Activated B cell treated with CpG ODN at 0.5 μM for 24 hours (primary cell): ENCODE measurements at places on chromosomes 3 and 15.

GRCh38 chr3:40042752-40043443 lies 233.5 kb downstream of the MYRIP start:
- H3K27ac ChIP-seq = no peak overlapping the region
- no peak for DNase-seq
- no peaks in the 10 kb centered on the region for H3K4me1 ChIP-seq

DNA sequence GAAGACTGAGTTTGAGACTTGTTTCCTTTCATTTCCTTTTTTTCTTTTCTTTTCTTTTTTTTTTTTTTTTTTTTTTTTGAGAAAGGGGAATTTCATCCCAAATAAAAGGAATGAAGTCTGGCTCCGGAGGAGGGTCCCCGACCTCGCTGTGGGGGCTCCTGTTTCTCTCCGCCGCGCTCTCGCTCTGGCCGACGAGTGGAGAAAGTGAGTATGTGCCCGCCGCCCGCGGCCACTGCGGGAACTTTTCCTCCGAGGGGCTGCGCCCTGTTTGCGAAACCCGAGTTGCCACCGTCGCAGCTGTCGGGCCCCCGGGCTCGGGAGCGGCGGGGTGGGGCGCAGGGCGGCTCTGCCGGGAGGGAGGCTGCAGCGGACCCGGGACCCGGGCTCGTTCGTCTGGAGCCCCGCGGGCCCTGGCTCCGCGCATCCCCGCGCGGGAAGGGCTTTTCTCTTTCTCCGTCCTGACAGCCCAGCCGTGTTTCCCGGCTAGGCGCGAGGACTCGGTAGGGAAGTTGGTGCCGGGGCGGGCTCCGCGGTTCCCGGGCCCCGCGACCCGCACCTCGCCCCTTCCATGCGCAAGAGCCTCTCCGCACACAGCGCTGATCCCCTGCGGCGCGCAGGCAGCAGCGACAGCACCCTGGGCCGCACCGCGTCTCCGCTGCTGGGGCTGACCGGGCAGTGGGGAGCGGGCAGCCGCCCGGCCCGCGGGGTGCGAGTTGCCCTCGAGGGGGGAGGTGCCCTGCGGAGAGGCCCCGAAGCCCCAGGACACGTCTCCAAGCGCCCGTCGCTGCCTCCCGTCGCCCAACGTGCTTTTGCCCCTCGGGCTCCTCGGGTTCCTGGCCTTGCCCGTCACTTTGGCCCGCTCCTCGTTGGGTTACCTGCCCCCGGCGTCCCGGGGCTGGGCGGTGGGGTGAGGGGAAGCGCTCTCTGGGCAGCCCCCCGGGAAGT lies 1.4 kb downstream of the IGF1R start:
- H3K4me1 ChIP-seq = peaks cover 25% of the 10 kb centered on the region
- no peak overlapping the region for H3K27ac ChIP-seq
- H3K36me3 ChIP-seq = peaks cover 3% of the 10 kb centered on the region
- H3K4me3 ChIP-seq = peak overlapping the region; percentile 85
- DNase-seq = peak; percentile 42
- H3K27me3 ChIP-seq = peaks cover 29% of the 10 kb centered on the region

DNA sequence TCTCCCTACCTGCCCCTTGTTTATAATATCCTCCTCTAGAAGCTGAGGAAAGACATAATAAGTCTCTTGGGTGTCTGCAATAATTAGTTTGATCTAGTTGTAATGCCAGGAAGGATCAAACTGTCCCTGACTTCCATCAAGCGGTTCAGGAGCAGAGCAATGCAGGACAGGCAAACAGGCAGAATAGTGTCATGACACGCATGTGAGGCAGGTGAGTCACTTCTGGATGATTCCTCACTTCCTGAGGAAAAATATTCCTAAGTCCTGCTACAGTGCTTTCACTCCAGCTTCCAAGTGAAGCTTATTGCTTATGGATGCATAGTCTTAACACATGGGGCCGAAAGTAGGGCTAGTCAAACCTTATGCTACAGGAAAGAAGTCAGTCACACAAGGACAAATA lies 85.8 kb downstream of the GREM1 start:
- DNase-seq = no peak
- H3K27me3 ChIP-seq = peaks cover 18% of the 10 kb centered on the region
- H3K4me3 ChIP-seq = no peak overlapping the region
- no peaks in the 10 kb centered on the region for H3K4me1 ChIP-seq
- no peaks in the 10 kb centered on the region for H3K36me3 ChIP-seq
- no peak overlapping the region for H3K27ac ChIP-seq

GRCh38 chr15:82047453-82048400 lies 1.9 kb upstream of the MEX3B start:
- H3K4me1 ChIP-seq = peaks cover 16% of the 10 kb centered on the region
- peaks cover 29% of the 10 kb centered on the region for H3K27me3 ChIP-seq
- DNase-seq = no peak
- peak overlapping the region; percentile 76 for H3K4me3 ChIP-seq

- no peak for DNase-seq
- H3K27ac ChIP-seq = no peak overlapping the region
- no peaks in the 10 kb centered on the region for H3K36me3 ChIP-seq
- H3K4me1 ChIP-seq = no peaks in the 10 kb centered on the region
Measured at GRCh38 chr3:72565593-72565992, 282.7 kb downstream of the SHQ1 start.

- DNase-seq = no peak
- H3K4me1 ChIP-seq = no peaks in the 10 kb centered on the region
- H3K4me3 ChIP-seq = no peak overlapping the region
- no peak overlapping the region for H3K27ac ChIP-seq
- no peaks in the 10 kb centered on the region for H3K27me3 ChIP-seq
Measured at GRCh38 chr3:129474984-129475804, 35.2 kb downstream of the IFT122 start.

GRCh38 chr3:9180764-9181117 lies 68.7 kb downstream of the SRGAP3 start:
- peaks cover 22% of the 10 kb centered on the region for H3K4me1 ChIP-seq
- no peak for DNase-seq
- H3K36me3 ChIP-seq = no peaks in the 10 kb centered on the region
- no peaks in the 10 kb centered on the region for H3K27me3 ChIP-seq

- H3K36me3 ChIP-seq = peaks cover 13% of the 10 kb centered on the region
- no peak overlapping the region for H3K27ac ChIP-seq
- H3K4me3 ChIP-seq = no peak overlapping the region
- no peaks in the 10 kb centered on the region for H3K27me3 ChIP-seq
Measured at GRCh38 chr15:101188637-101189408, 63.0 kb downstream of the CHSY1 start.

DNA sequence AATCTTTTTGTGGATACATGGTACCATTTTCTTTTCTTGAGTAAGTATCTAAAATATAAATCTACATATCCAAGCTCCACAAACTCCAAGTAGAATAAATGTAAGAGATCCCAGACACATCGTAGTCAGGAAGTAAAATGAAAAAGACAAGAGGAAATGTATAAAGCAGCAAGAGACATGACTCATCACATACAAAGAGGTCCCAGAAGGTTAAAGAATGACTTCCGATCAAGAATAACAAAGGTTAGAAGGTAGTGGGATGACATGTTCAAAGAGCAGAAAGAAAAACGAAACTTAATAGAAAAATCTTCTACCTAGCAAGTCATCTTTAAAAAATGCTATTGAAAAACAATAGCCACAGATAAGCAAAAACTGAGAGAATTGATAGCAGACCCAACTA lies 705.8 kb downstream of the NR2F2 start:
- H3K36me3 ChIP-seq = no peaks in the 10 kb centered on the region
- no peak for DNase-seq
- H3K27ac ChIP-seq = no peak overlapping the region

DNA sequence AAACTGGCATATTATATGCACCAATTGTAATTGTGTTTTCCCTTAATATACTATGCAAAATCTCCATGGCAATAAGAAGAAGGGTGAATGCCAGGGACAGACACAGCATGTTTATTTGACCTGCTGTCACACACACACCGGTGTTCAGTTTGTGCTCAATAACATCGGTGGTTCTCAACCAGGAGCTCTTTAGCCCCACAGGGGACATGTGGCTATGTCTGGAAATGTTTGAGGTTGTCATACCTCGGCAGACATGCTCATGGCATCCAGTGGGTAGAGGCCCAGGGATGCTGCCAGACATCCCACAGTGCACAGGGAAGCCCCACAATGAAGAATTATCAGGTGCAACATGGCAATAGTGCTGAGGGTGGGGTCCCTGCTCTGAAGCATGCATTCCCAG lies 38.2 kb downstream of the GLB1 start:
- peak overlapping the region; percentile 7 for H3K27ac ChIP-seq
- H3K27me3 ChIP-seq = no peaks in the 10 kb centered on the region
- H3K4me1 ChIP-seq = peaks cover 76% of the 10 kb centered on the region
- H3K36me3 ChIP-seq = peaks cover 65% of the 10 kb centered on the region
